HTR-8/SVneo (cell line): ENCODE measurements at places on chromosomes 5 and 9.

DNA sequence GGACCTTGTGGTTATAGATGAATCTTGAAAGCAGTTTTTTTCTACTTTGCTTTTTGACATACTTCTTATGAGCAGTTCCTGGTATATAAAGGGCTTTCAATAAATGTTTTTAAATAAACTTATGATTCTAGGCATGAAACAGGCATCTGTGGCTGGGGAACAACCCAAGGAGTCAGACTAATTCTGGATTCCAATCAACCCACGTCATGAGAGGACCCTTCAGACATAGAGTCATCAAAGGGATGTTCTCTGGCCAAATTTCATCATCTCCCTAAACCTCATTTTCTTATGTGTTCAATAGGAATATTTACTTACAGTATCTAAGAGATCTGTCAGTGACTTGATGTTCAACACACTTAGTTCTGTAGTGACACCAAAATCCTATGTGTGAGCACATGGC, 243.8 kb upstream of the ZNF462 start:
- no peak for DNase-seq

- DNase-seq = no peak
These were observed 20.0 kb downstream of the ERAP2 start for GRCh38 chr5:96896276-96896675.

DNA sequence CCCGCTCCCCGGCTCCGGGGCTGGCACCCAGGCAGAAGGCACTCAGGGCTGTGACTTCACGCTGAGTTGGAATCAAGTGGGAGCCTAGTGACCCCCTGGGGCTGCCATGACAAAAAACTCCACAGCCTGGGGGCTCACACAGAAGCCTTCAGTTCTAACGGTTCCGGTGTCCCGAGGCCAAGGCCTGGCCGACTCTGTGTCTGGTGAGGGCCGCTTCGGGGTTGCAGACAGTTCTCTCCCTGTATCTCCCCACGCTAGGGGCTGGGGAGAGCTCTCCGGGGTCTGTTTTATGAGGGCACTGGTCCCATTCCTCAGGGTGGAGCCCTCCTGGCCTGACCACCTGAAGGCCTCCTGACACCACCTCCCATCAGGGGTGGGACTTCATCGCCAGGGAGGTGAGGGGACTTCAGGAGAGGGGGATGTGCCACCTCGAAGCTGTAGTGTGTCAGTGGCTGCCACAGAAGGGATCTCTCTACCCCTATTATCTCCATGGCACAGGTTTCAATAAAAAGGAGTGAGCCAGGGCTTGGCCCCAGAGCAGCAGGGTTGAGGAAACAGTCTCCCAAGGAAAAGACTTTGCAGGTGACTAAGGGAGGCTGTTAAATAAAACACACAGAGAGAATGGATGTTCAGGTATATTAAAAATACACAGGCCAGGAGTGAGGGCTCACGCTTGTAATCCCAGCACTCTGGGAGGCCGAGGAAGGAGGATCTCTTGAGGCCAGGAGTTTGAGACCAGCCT, 1.5 kb upstream of the SLC6A3 start:
- DNase-seq = no peak

DNA sequence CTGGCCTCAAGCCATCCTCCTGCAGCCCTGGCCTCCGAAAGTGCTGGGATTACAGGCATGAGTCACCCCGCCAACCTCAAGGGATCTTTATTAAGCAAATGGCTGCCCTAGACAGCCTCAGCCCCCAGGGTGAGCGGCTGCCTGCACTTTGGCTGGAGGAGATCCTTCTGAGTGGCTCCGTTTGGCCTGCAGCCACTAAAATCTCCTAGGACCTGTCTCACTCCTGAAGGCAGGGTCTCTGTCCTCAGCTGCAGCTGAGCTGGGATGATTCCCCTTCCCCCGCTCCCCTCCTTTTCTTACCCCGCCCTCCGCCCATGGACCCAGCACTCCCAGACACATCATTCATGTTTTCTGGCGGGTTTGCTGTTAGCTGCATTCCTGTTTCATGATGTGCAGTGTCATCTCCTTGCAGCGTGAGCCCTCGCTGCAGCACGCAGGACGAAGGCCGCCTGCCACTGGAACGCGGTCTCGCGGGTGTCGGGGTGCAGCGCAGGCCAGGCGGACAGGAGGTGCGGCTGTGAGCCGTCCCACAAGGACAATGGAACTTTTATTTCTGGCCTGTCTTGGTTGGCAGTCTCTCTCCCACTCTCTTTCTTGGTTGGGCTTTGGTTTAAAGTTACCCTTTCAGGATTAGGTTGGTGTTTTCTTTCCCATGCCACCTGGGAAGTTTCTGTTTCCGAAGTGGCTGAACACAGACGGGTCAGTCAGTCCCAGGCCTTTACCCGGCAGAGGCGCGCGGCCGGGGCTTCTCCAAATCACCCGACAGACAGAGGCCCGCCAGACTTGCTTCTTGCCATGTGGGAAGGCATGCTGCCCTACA, 137.1 kb downstream of the FOXD1 start:
- DNase-seq = peak; percentile 78

DNA sequence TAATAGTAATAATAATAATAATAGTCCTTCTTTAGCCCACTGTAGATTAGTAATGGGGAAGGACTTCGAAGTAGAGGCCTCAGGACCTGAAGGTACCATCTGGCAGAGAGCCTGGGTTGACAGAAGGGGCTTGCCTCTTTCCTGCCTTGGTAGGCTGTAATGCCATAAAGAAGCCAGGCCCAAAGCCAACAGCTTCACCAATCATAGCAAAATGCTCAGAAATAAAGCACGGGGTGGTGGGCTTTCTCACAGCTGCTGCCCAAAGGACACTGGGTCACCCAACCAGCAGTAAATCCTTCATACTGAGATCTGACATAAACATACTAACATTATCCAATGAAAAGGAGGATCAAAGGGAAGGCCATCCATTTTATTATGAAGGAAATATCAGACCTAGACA, 70.7 kb downstream of the SUSD1 start:
- DNase-seq = no peak

- peak; percentile 25 for DNase-seq
These were observed 41.0 kb upstream of the SLC36A1 start for GRCh38 chr5:151406322-151406947.

- no peak for DNase-seq
These were observed 308.6 kb upstream of the RGMB start for GRCh38 chr5:98464737-98465330.

DNA sequence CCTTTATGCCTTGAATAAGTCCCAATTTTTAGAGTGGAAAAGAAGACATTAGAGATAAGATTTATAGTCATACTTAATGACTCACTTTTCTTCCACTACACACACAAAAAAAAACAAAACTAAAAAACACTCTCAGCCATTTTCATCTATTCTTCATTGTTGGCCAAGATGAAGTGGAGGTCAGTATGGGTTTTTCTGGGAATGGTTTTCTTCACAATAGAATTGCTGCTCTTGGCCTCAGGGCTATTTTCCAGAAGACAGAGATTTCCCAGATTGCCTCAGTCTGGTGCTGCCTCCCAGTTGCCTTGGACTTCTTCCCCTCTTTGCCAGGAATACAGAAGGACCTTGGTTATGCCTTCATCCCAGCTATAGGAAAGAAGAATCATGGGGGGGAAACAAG, 463.7 kb downstream of the TMEM232 start:
- no peak for DNase-seq

GRCh38 chr9:126395439-126396212, 69.0 kb downstream of the MVB12B start:
- peak; percentile 35 for DNase-seq

DNA sequence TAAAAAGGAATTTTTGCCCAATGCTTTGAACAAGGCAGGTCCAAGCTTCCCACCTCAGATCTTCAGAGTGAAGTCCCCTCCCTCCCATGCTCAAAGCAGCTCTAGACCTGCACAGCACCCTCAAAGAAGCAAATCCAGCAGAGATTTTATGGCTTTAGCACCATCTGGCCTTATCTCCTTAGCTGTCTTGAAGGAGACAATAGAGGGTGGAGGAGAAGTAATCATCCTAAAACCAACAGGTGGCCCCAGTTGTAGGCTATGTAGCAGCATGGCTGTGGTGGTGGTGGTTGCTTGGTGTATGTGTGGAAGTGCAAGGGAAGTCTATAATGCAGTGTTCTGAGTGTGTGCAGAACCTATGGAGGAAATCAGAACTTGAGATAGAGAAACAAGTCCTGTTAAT, 140.1 kb downstream of the GRIA1 start:
- no peak for DNase-seq

DNA sequence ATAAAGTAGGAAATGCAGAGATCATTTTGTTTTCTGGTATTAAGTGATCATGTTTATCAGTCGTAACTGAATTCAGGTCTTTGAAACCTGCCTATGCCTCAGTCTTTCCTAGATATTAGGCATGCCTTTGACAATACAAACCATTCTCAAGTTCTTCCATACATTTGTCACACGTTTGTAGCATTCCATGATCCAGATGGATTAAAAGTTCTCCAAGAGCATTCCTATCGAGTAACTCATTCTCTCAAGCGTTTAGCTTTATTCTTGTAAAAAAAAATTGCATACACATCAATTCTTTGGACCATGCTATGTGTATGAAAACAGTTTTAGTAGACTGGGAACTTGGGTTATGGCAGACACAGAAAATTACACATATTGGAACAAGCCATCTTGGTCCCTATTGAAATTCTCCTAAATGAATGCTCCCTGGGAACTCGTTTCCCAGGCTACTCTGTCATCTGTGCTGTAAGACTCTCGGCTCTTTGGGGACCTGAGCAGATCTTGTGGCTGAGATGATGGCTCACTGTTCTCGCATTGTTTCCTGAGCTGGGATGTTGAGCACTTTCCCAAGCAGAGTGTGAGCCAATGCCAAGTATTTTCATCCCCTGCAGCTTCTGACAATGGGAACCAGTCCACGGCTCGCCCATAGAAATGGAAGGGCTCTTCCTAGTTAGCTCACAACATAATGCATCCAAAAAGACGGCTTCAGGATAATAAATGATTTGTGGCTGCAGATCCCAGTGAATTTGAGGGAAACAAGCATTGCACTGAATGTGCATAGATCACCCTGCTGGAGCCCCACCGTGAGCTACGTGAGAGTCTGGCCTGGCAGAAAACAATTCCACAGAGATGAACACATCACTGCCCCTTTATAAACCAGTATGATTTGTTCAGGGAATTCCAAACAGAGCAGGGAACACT, 230.2 kb downstream of the IRX1 start:
- DNase-seq = no peak

- DNase-seq = no peak
These were observed 140.4 kb downstream of the PSAT1 start for GRCh38 chr9:78437296-78437695.

- peak; percentile 8 for DNase-seq
These were observed 30.8 kb downstream of the ZSWIM6 start for GRCh38 chr5:61362796-61363368.

DNA sequence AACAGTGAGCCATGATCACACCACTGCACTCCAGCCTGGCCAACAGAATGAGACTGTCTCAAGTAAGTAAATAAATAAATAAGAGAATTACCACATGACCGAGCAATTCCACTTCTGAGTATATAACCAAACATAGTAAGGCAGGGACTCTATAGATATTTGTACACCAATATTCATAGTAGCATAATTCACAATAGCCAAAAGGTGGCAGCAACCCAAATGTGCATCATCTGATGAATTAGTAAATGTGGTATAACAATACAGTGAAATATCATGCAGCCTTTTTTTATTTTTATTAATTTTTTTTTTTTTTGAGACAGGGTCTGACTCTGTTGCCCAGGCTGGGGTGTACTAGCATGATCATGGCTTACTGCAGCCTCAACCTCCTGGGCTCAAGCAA, 33.1 kb downstream of the ALDH7A1 start:
- DNase-seq = no peak

DNA sequence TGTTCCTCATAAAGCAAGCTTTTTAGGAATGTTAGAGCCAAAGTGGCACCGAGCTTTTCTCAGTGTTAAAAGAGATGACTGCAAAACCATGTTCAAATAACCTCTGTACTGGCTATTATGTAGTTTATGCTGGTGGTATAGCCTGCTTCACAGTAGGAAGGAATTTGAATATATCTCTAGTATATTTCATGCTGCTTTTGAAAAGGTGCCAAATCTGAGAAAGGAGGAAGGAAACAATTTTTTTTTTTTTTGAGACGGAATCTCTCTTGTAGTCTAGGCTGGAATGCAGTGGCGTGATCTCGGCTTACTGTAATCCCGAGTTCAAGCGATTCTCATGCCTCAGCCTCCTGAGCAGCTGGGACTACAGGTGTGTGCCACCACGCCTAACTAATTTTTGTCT, 13.5 kb downstream of the CREBRF start:
- DNase-seq = no peak

GRCh38 chr5:91127456-91128081, 255.5 kb downstream of the ARRDC3 start:
- no peak for DNase-seq

- DNase-seq = no peak
These were observed 18.9 kb downstream of the ADAMTS2 start for GRCh38 chr5:179326122-179326927.

GRCh38 chr9:97564291-97565175, 63.1 kb downstream of the TMOD1 start:
- peak; percentile 29 for DNase-seq

DNA sequence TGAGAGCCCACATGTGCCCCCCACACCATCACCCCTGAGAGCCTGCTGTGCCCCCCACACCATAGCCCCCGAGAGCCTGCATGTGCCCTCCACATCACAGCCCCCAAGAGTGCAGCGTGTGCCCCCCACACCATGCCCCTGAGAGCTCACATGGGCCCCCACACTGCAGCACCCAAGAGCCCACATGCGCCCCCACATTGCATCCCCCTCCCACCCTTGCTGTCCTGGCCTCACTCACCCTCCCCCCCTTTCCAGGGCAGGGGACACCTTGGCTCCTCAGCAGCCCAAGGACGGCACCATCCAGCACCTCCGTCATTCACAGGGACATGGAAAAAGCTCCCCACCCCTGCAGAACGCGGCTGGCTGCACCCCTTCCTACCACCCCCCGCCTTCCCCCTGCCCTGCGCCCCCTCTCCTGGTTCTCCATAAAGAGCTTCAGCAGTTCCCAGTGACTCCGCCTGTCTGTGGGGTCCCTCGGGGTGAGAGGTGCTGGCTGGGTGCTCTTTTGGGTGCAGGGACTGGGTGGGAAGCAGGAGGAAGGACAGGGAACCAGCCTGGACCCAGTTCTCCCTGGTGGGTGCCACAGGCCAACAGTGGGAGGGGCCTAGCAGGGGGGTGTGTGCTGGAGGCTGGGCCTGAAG, 5.0 kb downstream of the LCN1 start:
- no peak for DNase-seq

DNA sequence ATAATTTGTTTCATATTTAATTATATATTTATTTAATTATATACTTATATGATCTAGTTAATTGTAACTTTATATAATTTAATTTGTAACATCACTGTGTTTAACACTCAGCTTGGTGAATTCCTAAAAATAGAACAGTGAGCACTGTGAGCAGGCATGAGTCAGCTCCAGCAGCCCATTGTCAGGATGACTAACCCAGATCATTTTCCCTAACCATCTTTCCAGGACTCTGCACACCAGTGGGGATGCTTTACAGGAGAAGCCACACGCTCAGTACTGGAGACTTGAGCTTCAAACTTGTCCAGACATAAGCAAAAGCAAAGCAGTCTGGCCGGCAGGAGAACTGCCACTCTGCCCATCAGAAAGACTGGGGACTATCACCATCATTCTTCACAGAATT, 446.2 kb upstream of the TRPC7 start:
- DNase-seq = no peak

- DNase-seq = no peak
These were observed 2.0 kb downstream of the GADD45G start for GRCh38 chr9:89606624-89607311.
